ENCODE measurements at places on chromosomes 12 and 14.

GRCh38 chr12:16076557-16076956 lies 165.4 kb downstream of the DERA start:
- no peak for DNase-seq

GRCh38 chr12:75632442-75632841 lies 121.0 kb upstream of the KRR1 start:
- DNase-seq = no peak

GRCh38 chr12:120818416-120818815 lies 85.7 kb downstream of the SPPL3 start:
- DNase-seq = no peak

DNA sequence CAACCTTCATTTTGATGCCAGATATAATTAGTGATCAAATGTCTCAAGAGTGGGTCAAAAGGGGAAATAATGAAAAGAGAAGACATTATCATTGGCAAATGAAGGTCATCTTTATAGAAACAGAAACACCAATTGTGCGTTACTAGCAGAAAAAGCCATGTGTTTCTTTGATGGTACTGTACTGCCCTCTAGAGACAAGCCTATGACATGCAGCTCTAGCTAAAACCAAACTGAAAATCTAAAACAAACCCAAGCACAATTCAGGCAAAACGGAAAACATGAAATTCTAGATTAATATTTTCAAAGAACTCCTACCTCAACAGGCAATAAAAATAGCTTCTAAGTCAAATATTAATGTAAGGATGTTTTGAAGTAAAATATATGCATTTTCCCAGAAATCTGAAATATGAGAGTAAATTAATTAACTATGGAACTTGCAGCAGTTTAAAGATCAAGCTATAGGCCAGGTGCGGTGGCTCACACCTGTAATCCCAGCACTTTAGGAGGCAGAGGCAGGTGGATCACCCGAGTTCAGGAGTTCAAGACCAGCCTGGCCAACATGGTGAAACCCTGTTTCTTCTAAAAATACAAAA lies 115.4 kb downstream of the KLHL28 start:
- DNase-seq = no peak

- DNase-seq = no peak
Measured at GRCh38 chr14:99947695-99948094, 117.5 kb upstream of the EVL start.

DNA sequence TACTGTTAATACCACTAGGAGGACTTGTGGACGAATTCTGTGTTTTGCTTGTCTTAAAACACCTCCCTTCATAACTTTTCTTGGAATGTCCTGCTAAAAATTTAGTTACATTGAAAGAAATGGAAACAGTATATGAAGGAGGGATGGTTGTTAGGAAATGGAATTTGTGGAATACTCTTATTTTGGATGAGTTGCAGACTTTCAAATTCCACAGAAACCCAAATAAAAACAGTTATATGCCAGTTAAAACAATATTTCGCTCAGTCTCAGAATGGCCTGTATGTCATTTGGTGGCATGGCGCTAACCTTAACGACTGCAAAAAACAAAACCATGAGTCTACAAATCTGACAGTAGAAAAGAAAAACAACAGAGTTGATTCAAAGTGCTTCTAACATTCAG lies 12.2 kb upstream of the ARHGAP5 start:
- no peak for DNase-seq

DNA sequence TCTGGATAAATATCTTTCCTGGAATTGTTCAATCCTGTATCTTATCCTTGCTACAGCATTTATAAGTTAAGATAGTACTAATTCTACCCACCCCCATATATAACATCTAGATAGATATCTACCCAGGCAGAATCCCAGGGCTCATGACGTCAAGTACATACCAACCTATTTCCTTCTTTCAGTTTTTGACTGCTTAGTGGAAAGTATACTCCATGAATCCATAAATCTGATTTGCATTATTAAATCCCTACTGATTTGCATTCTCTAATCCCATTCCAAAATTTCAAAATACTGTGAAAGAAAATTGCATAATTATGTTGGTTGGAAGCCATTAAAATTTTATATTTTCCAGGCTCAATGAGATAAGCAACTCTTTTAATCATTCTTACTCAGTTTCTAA lies 111.7 kb downstream of the KITLG start:
- no peak for DNase-seq

- DNase-seq = no peak
Measured at GRCh38 chr12:104010606-104011169, 39.3 kb downstream of the GLT8D2 start.

- DNase-seq = no peak
Measured at GRCh38 chr12:120980800-120981368, 2.5 kb downstream of the HNF1A start.

GRCh38 chr12:47194501-47194900 lies 114.7 kb upstream of the AMIGO2 start:
- no peak for DNase-seq

DNA sequence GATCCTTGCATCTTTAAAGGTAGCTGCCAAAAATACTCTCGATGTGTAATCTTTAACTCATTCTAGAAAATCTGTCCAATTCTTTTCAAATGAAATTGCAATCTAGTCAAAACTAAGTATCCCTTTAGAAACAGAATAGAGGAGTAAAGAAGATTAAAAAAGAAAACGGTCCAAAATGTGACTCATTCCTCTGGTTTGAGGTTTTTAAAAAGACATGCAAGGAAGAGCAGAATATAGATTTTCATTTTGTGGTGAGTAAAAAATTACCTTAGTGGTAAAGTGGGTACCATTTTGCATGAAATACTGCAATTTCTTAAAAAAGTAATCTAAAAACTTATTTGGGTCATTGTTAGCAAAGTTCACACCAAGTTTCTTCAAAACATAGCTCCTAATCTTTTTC lies 108.4 kb downstream of the BRMS1L start:
- DNase-seq = no peak

GRCh38 chr14:72630374-72630773 lies 263.5 kb downstream of the DPF3 start:
- DNase-seq = no peak

DNA sequence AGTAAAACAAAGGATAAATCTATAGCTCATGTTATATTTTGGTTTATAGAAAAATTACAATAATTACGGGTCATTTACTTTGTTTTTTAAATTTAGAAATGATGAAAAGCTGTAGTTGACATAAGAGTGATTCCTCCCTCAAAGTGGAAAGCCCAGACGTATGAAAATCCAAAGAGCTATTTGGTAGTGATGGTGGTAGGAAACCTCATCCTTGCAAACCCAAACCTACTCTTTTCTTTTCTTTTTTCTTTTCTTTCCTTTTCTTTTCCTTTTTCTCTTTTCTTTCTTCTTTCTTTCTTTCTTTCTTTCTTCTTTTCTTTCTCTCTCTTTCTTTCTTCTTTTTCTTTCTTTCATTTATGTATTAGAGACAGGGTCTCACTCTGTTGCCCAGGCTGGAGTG lies 190.3 kb upstream of the RASSF8 start:
- no peak for DNase-seq

DNA sequence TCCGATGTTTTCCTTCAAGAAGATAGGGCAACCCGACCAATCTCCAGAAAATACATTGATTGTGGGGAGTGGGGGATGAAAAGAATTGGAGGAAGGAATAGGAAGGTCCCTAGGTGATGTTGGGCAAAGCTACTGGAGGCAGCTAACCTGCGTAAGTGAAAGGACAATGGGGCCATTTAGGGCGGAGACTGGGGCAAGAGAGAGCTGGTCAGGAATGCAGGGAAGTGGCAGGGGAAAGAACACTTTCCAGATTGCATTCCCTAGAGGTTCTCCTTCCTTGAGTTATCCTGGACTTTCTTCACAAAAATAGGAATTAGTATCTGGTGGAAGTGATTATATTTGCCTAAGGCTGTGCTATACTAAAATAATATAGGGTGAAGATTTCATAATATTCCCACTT lies 151.8 kb upstream of the HMGA2 start:
- no peak for DNase-seq

- no peak for DNase-seq
Measured at GRCh38 chr14:31895206-31895605, 181.9 kb upstream of the ARHGAP5 start.

GRCh38 chr12:53500142-53500775 lies 824 bp upstream of the TARBP2 start:
- DNase-seq = no peak

DNA sequence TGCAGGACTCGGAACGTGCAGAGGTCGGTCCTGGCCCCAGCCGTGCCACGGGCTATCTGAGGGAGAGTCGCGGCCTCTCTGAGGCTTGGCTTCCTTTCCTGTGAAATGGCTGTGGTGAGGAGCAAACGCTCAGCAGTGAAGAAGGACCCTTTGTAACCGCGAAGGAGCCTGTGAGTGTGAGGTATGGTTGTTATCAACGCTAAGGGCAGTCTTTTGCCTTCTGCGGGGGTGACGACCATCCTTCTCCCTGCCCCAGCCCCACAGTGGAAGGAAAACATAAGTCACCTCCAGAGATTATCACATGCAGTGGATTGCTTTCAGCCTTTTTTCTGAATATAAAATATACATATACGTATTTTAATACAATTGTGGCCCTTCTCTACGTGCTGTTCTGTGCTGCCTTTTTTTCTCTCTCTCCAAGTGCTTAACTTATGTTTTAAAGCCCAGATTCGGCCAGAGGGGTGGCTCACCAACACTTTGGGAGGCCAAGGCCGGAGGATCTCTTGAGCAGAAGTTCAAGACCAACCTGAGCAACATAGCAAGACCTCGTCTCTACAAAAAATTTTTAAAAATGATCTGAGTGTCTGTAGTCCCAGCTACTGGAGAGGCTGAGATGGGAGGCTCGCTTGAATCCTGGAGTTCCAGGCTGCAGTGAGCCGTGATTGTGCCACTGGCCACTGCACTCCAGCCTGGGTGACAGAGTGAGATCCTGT lies 17.4 kb downstream of the TAMALIN start:
- DNase-seq = no peak

- DNase-seq = no peak
Measured at GRCh38 chr12:83848702-83849101, 1063.9 kb downstream of the SLC6A15 start.

- no peak for DNase-seq
Measured at GRCh38 chr12:116058574-116058973, 218.9 kb downstream of the MED13L start.

DNA sequence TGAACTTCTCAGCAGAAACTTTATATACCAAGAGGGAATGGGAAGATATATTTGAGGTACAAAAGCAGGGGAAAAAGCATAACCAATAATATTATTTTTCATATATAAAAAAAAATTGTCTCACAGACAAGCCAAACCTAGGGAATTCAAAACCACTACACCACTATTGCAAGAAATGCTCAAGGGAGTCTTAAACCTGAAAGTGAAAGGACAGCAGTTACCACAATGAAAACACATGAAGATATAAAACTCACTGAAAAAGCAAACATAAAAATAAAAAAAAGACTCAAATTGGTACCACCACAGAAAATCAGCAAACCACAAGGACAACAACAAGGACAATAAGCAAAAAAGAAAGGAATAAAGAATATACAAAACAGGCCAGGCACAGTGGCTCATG lies 131.9 kb downstream of the CEP128 start:
- DNase-seq = no peak

GRCh38 chr12:60349232-60349978 lies 753.6 kb downstream of the SLC16A7 start:
- no peak for DNase-seq

- no peak for DNase-seq
Measured at GRCh38 chr12:117188961-117189724, 1.1 kb downstream of the FBXO21 start.

GRCh38 chr14:34087571-34087970 lies 136.7 kb upstream of the EGLN3 start:
- no peak for DNase-seq

- no peak for DNase-seq
Measured at GRCh38 chr14:73381380-73382013, 76.8 kb downstream of the NUMB start.

GRCh38 chr12:42981379-42981778 lies 391.8 kb upstream of the PRICKLE1 start:
- DNase-seq = no peak

DNA sequence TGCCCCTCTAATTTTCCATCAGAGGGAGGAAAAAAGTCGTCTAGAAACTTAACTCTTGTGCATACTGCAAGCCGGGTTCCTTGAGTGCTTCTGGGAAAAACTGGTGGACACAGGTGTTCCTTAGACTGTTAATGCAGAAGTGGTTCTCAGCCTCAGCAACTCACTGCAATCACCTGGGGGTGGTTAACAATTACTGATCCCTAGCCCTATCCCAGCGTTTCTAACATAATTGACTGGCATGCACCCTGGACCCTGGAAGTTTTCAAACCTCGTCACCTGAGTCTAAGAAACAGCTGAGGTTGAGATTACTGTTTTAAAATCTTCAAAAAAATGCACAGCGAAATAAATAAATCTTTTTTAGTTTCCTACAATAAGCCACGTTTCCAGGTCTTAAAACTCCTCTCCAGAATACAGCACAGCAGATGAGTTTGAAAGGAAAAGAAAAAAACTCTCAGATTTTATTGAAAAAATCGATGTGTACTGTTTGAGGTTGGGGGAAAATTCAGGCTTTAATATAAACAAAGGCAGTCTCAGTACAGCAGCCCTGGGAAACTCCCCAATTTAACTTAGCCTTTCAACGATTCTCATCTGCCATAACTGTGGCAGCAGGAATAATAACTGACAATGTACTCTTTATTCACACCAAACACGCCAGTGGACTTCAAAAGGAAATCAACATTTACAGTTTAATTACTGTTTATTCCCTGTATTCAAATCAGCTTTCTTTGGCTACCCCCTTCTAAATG lies 45.4 kb downstream of the PHLDA1 start:
- DNase-seq = no peak

DNA sequence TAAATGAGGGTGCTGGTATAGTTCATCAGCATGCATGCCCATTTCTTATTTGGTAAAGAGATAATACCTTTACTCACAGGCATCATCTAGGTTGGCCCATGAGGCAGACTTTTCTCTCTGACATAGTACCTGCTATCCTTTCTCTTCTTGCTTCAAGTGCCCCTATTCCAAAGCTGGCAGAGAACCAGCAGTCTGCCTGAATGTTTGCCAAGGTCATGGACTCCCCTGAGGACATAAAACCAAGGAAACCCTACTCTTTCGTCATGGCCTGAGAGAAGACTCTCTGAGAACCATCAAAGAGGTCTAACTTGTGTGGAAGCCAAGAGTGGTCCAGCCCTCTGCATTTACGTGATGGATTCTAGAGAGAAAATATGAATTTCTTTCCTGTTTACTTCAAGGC lies 11.9 kb downstream of the PPP1R36 start:
- no peak for DNase-seq

DNA sequence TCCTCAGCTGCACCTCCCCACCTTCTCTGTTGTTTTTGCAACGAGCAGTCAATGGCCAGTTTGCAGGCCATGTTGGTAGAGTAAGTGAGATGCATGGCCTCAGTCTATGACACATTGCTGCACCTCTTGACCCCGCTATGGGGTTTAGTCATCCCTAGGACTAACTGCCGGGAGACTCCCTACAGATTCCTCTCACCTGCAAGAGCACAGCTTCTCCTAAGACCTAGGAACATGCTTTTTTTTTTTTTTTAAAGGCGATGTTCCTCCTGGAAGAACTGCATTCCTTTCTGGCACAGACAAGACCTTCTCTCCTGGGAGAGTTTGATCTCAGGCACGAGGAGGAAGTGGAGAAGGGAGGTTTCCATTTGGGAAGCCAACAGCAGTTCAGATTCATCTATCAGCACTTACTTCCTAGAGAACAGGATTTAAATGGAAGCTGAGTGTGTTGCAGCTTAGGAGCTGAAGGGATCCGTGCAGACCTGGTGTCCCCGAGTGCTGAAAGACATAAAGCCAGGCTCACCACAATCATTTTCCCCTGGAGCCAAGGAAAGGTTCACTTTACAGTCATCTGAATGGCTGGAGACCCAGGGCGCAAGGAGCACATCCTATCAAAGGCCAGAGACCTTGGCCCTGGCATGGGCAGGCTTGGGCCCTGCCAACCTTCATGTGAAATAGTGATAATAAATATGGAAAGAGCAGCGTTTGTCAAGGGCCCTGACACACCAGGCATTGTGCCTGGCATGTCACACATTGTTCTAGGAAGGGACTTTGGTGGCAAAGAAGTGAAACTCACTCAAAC lies 104.1 kb downstream of the LGMN start:
- no peak for DNase-seq
